Stimulated activated CD8-positive, alpha-beta memory T cell treated with anti-CD3 and anti-CD28 coated beads, Interleukin-2, amount 100 ng/mL, for 1 hour (primary cell): ENCODE measurements at places on chromosomes 1 and 21.
A peak's percentile ranks its signal among the peaks of the same experiment; 100 is the strongest.

DNA sequence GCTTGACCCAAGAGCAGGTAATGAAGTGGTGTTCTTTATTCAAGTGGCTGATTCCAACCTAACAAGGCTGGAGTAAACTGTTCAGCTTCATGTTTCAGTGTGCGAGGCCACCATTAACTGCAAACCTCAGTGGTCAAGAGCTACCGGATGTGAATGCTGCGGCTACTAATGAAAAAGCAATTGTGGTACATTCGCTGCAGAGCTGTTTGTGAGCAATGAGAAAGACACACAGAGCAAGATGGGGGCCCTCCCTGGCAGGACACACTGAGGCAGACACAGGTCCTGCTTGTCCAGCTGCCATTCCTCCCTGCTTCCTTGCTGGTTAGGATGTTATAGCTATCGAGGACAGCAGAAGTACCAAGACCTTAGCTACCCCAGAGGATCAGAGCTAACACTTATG, 26.1 kb downstream of the SYF2 start:
- DNase-seq: no peak

- no peak for DNase-seq
Measured at GRCh38 chr21:34592120-34592955, 22.6 kb downstream of the RCAN1 start.

- DNase-seq: no peak
Measured at GRCh38 chr1:178864326-178864725, 6.6 kb downstream of the ANGPTL1 start.

DNA sequence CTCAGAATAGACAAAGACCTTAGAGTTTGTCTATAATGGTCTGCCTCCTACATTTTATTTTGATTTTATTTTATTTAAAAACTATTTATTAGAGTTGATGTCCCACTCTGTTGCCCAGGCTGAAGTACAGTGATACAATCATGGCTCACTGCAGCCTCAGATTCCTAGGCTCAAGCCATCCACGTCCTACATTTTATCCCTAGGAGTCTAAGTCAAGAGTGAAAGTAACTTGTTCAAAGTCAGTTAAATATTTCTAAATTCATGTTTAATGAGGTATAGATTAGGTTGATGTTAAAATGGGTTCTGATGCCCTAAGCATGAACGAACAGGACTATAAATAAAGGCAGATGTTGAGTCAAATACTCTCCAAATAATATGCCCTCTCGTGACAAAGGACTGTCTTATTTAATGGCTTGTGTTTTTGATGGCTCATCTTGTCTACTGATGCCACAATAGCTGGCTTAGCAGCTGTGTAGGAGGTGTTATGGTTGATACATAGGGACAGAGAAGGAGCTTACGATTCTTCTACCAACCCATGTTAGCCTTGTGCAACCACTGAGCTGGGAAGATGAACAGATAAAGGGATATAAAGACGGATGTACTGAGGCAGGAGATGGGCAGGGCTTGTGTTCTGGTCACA, 66.0 kb upstream of the CR1L start:
- DNase-seq: no peak

DNA sequence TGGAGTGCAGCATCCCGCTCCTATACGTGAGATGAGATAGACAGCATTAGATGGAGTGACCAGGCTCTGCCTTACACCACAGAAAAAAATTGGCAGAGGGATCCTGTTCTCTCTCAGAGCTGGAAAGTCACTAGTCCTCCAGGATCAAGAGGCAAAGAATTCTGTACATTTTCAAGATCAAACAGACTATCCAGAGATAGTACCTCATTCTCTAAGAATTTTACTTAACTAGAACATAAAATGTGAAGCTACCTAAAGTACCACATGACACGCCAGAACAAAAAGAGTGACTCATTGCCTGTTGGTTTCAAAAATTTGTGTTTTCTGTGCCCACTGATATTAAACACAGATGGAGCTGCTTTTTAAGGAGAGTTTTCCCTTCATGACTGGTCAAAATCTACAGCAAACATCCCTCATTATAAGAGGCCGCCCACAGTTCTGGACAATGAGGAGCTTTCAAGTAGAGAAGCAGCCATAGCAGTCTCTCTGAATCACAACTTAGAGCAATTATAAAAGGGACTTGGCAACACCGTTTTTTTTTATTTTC, 32.3 kb downstream of the CD160 start:
- no peak for DNase-seq

- no peak for DNase-seq
Measured at GRCh38 chr1:93623436-93623835, 58.2 kb downstream of the BCAR3 start.

GRCh38 chr21:34736116-34736874, 67.5 kb downstream of the CLIC6 start:
- DNase-seq: no peak

- no peak for DNase-seq
Measured at GRCh38 chr1:229782469-229782868, 156.4 kb downstream of the URB2 start.

- DNase-seq: no peak
Measured at GRCh38 chr1:43981135-43981491, 2.1 kb downstream of the B4GALT2 start.

DNA sequence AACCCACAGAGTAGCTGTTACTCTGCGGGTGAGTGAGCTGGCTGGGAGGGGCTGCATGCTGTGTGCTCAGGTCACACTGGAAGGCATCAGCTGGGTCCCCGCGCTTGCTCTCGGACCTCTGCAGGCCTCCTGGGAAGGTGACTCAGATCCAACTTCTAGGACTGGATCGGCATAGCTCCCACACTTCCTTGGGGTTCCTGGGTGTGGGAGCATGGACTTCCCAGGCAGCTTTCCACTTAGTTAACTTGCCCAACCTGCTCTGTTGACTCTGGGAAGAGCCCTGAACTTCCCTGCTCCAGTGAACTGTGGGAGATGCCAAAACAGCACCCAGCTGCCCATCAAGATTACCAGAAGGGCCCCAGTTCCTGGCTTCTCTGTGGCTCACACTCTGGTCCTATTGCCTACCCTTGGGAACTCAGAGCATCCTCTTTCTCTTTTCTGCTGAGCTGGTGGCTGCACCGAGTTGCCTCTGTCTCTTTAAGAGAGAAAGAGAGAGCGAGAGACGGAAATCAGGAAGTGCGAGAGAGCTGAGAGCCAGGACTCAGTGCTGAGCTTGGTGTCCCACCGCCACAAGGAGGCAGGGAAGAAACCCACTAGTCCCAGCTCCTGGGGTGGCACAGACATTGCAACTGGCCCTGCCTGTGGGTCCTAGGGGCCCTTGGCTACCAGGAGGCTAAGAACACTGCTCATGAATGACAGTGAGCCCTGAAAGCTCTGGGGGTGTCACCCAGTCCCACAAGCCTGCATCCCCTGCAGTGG, at the start of gene IKBKE:
Gene IKBKE (plus strand): TSS at position 544 of the 759 bp plus-strand sequence. CDS start 2,752 bp downstream, outside the sequence.
- no peak for DNase-seq

DNA sequence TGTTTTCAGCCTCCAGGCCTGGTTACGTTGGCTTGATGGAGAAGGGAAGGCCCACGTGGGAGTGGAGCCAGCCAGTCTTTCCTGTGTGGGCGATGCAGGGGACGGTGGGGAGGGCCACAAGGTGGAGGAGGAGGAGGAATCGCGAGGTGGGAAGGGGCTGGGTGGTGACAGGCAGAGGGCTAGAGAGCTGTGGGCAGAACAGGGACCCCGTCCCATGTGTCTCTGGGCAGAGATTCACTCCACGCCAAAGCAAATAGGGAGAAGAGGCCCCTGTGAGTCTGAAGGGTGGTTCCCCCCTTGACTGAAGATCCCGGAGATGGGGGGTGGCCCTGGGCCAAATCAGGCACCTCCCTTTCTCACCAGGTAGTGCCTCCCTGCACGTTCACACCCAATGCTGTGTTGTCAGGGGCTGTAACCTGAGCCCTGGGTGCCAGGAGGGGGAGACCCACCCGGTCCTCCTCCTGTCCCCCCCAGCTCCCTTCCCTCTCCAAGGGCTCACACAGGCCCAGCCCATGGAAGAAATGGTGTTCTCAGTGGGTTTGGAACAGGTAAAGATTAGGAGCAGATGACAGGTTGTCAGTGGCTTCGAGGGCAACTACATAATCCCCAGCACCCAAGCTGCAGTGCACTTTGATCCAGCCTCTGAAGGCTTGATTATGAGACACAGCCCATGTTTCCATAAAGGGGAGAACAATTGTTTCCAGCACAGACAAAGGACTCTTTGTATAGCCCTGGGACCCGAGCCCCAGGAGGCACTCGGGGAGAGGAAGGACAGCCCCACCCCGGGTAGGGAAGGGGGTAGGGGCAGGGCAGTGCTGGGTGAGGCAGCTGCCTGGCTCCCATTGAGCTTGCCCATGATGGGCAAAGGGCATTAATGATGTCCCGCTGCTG, 37.7 kb upstream of the GPR37L1 start:
- DNase-seq: no peak

- DNase-seq: no peak
Measured at GRCh38 chr1:201486187-201486586, 17.2 kb upstream of the PHLDA3 start.

DNA sequence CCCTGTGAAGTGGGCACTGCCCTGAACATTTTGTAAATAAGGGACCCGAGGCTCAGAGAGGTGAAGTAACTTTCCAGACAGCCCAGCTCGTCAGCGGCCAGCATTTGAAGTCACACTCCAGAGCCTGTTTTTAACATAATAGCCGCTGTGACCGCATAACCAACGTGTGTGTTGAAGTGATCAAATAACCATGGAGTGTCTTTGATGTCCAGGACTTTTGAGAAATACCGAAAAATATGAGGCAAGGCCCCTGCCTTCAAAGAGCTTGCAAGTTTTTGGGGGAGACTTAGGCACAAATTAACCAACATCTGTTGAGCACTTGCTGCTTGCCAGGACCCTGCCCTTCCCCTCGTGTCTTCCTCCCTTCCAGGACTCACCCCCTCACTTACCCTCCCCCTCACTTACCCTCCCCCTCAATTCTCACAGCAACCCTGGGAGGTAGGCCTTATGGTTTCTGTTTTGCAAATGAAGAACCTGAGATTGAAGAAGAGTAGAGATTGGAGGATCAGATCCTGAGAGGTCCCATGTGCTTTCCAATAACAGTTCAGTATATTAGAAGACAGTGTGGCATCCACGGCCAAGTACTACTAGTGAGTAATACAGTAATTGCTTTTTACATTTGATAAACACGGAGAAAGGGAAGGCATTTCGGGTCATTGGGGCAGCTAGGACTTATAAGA, 1.3 kb upstream of the SLC16A1 start:
- peak; percentile 4 for DNase-seq

DNA sequence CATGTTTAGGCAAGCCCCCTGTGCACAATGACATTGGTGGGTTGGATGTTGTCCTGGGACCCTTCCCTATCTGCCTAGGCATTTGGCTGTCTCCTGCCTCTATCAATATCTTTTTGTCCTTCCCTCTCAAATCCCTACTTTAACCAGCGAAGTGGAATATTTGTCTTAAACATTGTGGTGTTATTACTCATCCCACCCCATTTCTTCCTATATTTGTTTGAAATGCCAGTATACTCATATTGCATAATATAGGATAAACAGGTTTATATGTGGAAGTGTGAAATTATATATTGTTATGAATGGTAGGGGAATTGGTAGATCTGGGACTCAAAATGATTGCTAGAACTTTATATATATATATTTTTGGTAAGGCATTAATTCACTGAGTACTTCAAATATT, 80.0 kb downstream of the ADGRL2 start:
- DNase-seq: no peak

DNA sequence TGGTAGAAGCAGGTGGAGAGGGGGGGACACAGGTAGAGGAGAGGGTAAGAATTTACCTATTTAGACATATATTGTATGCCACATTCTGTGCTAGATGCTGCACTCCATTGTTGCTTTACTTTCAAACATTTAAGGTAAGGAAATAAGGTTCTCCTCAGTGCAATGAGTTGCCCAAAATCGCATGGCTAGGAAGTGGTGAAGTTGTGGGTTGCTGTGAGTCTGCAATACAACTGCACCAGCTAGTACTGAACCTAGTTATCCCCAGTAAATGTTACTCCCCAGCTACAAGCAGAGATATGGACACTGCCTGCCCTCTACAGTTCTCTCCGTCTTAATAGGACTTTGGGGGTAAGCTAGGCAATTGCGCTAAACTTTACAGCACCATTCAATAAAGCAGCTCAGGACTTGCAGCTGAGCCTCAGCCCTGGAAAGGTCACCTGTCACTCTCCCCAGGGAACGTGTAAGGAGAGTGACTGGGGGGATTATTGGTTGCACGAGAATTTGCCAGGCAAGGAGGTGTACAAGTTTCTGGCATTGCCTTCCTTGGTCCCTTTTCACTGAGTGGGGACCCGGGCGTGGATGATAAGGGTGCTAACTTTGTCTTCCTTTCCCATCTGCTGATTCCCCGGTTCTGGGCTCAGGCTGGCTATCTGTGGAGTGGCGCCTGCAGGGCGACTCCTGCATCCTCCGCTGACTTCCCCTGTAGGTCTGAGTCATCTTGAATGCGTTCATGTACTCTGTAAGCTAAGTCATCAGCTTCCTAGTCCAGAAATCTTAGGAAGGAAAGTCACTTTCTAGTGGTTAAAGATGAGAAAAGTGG, 71.3 kb upstream of the CNTN2 start:
- DNase-seq: no peak

- no peak for DNase-seq
Measured at GRCh38 chr1:14899686-14900085, 253.9 kb upstream of the TMEM51 start.

DNA sequence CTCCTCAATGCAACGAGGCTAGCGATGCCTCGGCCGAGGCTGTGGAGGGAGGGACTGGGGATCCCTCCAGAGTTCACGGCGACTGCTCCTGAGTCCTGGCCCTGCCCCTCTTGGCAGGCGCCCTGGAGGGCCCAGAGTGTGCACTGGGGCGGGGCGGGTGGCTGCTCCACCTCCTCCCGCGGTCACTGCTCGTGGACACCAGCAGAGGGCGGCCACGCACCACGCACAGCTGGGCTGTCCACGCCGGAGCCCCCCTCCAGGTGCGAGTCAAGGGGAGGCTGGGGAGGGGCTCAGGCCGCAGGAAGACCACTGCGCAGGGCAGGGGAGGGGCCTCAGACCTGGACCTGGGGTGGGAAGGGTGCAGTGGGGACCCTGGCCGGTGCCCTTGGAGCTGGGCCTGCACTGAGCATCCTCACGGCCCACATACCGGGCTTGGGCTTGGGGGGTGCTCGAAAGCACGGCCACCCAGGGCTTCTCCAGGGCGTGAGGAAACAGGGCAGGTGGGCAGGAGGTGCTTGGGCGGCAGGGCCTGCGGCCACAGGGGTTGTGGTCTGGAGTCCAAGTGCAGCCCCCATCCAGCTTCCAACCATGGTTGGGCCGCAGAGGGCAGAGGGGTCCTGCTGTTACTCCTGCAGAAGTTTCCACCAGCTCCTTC, 20.6 kb upstream of the TTC34 start:
- DNase-seq: no peak

- DNase-seq: no peak
Measured at GRCh38 chr1:28135371-28136168, 40.9 kb downstream of the PTAFR start.

- no peak for DNase-seq
Measured at GRCh38 chr1:185774394-185774793, 40.2 kb downstream of the HMCN1 start.

DNA sequence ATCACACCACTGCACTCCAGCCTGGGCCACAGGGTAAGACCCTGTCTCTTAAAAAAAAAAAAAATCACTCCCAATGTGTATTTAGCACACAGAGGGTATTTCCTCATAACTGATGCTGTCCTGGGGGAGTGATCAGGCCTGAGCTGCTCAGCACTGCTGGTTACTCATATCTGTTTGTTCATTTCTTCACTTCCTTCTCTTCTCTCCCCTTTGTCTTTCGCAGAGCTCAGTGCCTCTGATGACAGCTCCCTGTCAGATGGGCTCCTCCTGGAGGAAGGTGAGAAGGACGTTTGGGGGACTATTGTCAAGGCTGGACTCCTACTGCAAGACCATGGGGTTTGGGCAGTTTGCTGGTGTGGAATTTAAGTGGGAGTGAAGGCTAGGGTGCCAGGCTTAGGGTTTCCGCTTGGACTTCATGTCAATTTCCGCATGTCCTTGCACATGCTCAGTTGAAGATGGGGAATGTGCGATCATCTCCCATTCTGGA, 13.0 kb downstream of the INAVA start:
- DNase-seq: no peak
